ENCODE measurements at places on chromosomes 5 and 9.

- no peak for DNase-seq
Observed at GRCh38 chr5:20486826-20487225, 498.8 kb upstream of the CDH18 start.

GRCh38 chr9:127034691-127035090 is 87.7 kb downstream of the ANGPTL2 start:
- no peak for DNase-seq

GRCh38 chr5:74063821-74064220 is 437.8 kb downstream of the ARHGEF28 start:
- no peak for DNase-seq

DNA sequence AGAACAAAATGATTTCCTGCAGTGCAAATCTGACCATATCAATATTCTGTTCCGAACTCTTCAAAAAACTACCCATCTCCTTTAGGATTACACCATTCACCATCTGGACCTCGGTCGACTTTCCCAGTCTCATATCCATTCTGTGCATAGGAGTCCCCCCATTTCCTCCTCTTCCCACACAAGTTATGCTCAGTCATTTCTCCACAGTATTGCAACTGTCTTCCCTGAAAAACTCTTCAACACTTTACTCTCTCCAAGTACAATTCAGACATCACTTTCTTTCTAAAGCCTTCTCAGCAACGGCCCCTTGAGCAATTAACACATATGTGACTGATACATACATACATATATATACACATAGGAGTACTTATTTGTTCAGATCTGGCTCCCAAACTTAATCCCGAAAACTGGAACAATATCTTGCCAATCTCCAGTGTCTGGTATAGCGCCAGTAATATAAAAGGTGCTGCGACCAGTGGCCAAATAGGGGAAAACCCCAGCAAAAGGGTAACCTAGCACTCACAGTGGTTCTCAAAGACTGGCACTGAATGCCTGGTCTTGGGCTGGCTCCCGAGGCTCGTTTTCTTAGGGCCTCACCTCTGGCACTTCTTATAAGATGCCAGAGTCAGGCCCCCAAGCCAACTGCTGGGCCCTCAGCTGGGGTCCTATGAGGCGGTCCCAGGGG is 629 bp downstream of the ZBTB26 start:
- no peak for DNase-seq

DNA sequence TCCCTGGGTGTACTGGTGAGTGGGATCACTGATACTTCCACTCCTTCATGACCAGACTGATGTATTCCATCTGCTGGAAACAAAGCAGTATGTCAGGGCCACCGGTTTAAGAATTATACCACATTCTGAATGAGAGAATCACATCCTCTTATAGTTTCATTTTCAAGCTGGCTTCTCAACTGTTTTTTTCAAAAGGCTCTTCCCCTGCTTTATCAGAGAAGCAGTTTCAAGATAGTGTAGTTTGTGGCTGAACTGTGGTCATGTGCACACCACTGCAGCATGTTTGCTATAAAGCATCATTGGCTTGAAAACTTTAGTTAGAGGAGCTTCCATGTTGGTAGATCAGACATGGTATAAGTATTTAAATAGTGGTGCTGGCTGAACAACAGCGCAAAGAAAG is 450.5 kb upstream of the CDH10 start:
- DNase-seq, result no peak

- DNase-seq, result no peak
Observed at GRCh38 chr5:160926428-160926827, 74.4 kb upstream of the ATP10B start.

DNA sequence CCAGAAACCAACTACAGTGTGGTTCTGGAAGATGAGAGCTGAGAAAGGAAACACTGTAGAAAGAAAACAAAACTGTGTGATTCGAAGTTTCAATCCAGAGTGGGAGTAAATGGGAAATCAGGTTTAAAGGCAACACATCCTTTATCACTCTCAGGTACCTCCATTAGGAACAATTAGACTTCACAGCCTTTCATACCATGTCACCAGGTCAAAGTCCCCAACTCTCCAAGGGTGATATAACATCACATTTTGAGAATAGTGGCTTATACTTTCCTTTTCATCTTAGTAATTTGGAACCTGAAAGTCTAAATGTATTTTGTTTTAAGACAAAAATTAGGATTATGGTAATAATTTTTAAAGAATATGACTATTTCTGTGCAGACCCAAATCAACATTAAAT is 194.9 kb upstream of the WWC1 start:
- DNase-seq, result no peak

- DNase-seq, result no peak
Observed at GRCh38 chr9:132487980-132488535, 78.0 kb downstream of the CFAP77 start.

DNA sequence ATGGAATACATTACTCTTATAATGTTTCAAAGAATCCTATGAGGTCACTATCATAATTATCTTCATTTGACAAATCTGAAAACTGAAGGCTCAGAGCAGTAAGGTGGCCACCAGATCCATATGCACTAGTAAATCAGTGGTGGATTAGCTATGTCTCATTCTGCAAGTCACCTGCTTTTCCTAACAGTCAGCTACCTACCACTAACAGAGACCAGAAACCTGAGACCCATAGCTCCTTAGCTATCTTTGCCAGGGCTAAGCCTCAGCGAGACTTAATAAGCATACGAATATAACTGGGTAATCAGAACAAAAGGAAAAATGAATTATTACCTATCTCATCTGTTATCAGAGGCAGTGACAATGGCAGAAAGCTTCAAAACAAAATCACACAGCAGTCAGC is 118.7 kb downstream of the AUH start:
- DNase-seq, result no peak

DNA sequence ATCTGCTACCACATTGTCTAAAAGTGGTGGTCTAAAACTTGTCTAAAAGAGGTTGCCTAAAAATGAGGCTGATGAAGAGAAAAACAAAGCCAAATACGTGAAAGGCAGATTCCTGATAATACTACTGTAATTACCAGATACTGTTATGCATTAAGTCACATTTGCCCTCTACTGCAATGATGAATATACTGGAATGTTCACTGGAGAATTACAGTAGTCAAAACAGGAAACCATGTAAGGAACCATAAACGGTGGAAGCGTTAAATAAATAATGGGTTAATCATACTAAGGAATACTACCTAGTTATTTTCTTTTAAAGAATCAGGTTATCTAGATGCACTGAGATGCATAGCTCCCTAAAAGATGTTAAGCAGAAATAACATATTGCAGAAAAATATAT is 201.3 kb downstream of the MCTP1 start:
- no peak for DNase-seq

- DNase-seq, result no peak
Observed at GRCh38 chr9:128371630-128372117, 500 bp downstream of the URM1 start.

DNA sequence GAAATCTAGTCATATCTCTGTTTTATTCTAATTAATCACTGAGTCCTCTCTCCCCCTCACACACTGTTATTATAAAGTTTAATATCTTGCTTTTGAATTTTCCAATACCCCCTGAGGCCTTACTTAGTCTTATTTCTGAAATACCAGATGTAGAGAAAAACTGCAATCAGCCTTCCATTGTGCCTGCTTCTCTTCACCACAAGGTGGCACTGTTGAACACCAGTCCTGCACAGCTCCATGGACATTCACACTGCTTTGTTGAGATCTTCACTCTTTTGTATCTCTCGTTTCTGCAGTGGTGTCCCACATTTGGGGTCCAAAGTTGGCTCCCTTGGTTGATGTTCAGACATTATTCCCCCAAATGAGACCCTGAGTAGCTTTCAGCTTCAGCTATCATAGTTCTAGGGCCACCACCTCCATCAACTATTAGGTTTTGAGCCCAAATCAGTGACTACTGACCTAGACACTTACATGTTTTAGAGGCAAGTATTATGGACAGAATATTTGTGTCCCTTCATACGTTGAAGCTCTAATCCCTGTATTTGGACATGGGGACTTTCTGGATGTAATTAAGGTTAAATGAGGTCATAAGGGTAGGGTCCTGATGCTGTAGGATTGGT is 24.3 kb downstream of the BOD1 start:
- DNase-seq, result no peak

- no peak for DNase-seq
Observed at GRCh38 chr5:36740259-36740898, 134.0 kb downstream of the SLC1A3 start.

DNA sequence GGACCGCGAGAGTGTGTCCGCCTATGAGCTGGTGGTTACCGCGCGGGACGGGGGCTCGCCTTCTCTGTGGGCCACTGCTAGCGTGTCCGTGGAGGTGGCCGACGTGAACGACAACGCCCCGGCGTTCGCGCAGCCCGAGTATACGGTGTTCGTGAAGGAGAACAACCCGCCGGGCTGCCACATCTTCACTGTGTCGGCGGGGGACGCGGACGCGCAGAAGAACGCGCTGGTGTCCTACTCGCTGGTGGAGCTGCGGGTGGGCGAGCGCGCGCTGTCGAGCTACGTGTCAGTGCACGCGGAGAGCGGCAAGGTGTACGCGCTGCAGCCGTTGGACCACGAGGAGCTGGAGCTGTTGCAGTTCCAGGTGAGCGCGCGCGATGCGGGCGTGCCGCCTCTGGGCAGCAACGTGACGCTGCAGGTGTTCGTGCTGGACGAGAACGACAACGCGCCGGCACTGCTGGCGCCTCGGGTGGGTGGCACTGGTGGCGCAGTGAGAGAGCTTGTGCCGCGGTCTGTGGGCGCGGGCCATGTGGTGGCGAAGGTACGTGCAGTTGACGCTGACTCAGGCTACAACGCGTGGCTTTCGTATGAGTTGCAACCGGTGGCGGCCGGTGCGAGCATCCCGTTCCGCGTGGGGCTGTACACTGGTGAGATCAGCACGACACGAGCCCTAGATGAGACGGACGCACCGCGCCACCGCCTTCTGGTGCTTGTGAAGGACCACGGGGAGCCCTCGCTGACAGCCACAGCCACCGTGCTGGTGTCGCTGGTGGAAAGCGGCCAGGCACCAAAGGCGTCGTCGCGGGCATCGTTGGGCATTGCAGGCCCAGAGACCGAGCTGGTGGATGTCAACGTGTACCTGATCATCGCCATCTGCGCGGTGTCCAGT is 1.8 kb downstream of the PCDHA7 start:
- DNase-seq, result no peak

- DNase-seq, result no peak
Observed at GRCh38 chr5:113124265-113124664, 147.7 kb downstream of the DCP2 start.

DNA sequence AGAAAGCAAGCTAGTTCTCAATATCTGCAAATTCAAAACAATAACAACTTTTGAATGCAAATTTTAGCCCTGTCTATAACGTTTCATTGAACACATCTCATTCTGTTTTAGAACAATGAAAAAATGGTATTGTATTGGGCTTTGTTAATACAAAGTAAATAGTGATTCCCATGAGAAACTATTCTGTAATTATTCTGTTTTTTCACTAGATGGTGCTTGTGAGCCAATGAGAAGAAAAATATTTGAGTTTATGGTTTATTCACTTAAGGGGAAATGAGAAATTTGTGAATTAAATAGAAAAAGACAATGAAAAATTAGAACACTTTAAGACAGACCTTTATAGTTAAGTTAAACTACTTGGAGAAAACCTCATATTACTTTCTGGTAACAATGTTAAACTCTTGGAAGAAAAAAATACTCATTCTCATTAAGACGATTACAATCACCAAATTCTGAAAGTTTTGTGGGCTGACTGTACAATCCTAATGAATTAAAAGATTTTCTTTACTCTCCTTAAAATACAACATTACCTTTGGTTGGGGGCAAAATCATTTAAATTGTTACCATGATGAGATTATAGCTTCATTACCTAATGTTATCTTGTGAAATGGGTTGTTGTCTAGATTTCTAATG is 127.0 kb downstream of the NNT start:
- DNase-seq, result no peak

- DNase-seq, result no peak
Observed at GRCh38 chr5:10577371-10578292, 13.8 kb downstream of the ANKRD33B start.

- DNase-seq, result no peak
Observed at GRCh38 chr5:55691265-55692105, 20.6 kb downstream of the SLC38A9 start.

- no peak for DNase-seq
Observed at GRCh38 chr5:141488591-141489561, at the start of gene PCDHGC5. Gene PCDHGC5 (plus strand): TSS chr5:141489081. CDS start chr5:141489241, 160 bp downstream.

DNA sequence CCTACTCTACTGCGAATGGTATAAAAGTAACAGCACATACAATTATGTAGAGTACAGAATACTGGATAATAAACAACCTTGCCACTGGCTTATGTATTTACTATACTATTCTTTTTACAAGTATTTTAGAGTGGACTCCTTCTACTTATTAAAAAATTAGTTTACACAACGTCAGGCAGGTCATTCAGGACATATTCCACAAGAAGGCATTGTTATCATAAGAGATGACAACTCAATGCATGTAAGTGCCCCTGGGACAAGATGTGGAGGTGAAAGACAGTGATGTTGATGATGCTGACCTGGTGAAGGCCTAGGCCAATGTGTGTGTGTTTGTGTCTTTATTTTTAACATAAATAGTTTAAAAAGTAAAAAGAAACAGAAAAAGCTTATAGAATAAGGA is 421.7 kb downstream of the CDH12 start:
- no peak for DNase-seq

- no peak for DNase-seq
Observed at GRCh38 chr5:103706939-103707682, 144.5 kb upstream of the NUDT12 start.
